Fibroblast of gingiva (primary cell): ENCODE measurements at places on chromosomes 1 and 21.

- DNase-seq, result no peak
Observed at GRCh38 chr1:5985250-5985649, 7.0 kb downstream of the NPHP4 start.

GRCh38 chr1:184161071-184161698 lies 109.7 kb downstream of the TSEN15 start:
- DNase-seq, result peak; percentile 32

DNA sequence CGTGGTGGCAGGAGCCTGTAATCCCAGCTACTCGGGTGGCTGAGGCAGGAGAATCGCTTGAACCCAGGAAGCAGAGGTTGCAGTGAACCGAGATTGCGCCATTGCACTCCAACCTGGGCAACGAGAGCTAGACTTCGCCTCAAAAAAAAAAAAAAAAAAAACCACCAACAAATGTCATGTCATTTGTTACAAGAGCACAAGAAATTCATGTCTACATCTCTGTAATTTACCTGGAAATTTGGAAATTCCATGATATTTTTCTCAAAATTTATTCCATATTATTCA lies 16.5 kb upstream of the VPS45 start:
- no peak for DNase-seq

DNA sequence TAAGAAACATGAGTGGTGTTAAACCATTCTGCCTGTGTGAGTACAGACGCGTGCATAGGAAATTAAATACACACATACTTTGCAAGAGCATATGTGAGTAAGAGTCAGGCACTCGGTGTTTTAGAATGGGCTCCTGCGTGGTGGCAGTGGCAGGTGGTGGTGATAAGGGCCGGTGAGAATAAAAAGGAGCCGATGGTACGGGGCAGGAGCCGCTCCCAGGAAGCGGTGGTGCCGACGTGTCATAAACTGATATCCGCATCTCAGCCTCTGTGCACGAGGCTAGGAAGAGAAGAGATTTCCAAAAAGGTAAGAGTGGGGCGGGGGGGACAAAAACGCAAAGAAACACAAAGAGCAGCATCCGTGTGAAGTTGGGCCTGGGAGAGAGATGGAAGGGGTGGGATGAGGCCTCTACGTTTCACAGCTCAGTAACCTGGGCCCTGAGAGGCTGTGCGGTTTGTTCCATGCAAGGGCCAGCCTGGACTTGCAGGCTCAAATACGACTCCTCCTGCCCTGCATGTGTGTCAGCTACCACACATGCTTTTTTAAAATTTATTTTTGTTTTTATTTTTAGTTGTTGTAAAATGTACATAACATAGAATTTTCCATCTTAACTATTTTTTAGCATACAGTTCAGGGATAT lies 127.7 kb upstream of the COL6A1 start:
- DNase-seq, result no peak

DNA sequence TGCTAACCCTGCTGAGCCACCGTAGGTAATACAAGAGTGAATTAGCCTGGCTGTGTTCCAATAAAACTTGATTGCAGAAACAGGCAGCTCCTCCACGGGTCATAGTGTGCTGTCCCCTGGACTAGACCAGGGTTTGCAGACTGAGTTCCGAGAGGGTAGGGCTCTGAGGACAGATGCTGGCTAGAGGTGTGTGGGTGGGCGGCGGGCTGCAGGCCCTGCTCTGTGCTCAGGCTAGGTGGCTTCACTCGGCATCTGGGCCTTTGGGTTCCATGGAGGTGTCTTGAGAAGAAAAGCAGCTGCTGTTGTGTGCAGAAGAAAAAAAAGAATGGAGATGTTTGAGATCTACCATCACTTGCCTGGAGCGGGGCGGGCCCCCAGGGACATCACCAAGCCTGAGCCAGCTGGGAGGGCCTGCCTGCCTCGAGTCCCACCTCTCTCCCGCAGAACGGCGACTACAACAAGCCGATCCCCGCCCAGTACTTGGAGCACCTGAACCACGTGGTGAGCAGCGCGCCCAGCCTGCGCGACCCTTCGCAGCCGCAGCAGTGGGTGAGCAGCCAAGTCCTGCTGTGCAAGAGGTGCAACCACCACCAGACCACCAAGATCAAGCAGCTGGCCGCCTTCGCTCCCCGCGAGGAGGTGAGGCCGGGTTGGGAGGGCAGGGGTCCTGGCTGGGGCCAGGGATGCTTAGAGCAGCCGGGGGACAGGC lies 7.9 kb downstream of the TMEM201 start:
- no peak for DNase-seq

GRCh38 chr21:36347278-36347961 lies 27.4 kb downstream of the MORC3 start:
- no peak for DNase-seq

DNA sequence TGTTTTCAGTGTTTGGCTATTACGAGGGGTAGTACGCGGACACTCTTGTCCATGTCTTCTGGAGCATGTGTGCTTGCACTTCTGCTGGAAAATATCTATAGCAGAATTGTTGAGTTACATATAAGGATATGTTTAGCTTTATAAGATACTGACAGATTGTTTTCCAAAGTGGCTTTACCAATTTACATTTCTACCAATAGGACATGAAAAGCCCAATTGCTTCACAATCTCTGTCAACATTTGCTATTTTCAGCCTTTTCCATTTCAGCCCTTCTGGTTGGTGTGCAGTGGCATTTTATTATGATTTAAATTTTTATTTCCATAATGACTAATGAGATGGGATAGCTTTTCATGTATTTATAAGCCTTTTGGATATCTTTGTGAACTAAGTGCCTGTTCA lies 6.3 kb upstream of the ANGPTL7 start:
- DNase-seq, result no peak

DNA sequence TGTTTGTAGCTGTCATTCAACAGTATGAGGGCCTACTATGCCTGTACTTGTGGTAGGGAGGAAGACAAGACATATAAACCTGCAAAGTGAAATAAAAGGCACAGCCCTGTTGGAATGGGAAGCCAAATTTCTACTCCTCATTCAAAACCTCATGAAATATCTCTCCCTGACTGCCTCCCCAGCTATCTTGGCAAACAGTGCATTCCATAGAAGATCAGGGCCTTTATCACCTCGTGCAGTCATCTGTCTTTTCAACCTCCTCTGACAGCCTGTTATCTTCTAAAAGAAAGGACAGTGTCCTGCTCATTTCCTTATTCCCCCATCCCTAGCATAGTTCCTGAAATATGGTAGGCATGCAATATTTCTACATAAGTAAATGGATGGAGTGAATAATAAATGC lies 71.0 kb downstream of the SH3GLB1 start:
- DNase-seq, result no peak

GRCh38 chr1:25624156-25624555 lies 7.6 kb downstream of the MAN1C1 start:
- no peak for DNase-seq

GRCh38 chr1:31750858-31751510 lies 13.2 kb downstream of the ADGRB2 start:
- no peak for DNase-seq

GRCh38 chr1:226626577-226626956 lies 78.0 kb downstream of the STUM start:
- peak; percentile 61 for DNase-seq

- peak; percentile 59 for DNase-seq
Observed at GRCh38 chr1:155591770-155592169, 18.2 kb upstream of the MSTO1 start.
